RWPE1 (cell line): ENCODE measurements at places on chromosomes 6 and 20.

DNA sequence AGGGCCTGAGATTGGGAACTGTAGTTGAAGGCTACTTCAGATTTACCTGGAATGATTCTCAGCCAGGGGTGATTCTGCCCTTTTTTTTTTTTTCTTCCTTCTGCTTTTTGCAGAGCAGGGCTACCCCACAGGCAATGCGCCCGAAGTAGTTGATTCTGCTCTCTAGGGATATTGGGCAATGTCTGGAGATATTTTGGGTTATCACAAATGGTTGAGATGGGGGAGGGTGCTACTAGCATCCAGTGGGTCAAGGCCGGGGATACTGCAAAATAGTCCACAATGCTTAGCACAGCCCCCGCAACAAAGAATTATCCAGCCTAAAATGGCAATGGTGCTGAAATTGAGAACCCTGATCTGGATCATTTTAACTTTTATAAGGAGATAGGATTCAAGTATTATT is 71.2 kb upstream of the ZMYND8 start:
- DNase-seq = no peak

GRCh38 chr6:6248651-6249050 is 71.8 kb downstream of the F13A1 start:
- no peak for DNase-seq

- no peak for DNase-seq
These were observed 17.9 kb downstream of the CD40 start for GRCh38 chr20:46135856-46136633.

DNA sequence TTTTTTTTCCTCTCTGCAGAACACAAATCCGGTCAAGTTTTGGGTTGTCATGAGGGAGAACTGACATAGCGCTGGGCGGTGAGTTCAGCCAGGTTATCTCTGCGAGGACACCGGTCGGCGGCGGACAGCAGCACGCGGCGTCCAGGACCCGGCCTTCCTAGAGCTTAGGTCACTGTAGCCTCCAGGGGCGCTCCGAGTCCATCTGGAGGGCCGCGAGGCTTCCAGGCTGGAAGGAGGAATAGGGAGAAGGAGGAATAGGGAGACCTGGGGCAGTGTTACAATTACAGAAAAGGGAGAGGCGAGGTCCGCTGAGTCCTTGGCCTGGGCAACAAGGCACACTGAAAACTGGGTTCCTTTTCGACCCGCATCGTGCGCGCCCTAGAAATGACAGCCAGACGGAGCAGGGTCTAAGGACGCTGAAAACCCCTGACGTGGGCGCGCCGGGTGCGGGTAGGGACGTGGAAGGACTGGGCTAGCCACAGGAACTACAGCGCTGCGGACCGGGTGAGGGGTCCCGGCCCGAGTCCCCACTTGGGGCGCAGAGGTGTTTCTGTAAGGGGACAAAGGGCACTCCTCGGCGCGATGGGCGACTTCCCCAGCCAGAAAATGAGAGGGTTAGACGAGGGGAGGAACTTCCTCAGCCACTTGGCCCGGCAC is 536 bp upstream of the FNDC1 start:
- DNase-seq = no peak

DNA sequence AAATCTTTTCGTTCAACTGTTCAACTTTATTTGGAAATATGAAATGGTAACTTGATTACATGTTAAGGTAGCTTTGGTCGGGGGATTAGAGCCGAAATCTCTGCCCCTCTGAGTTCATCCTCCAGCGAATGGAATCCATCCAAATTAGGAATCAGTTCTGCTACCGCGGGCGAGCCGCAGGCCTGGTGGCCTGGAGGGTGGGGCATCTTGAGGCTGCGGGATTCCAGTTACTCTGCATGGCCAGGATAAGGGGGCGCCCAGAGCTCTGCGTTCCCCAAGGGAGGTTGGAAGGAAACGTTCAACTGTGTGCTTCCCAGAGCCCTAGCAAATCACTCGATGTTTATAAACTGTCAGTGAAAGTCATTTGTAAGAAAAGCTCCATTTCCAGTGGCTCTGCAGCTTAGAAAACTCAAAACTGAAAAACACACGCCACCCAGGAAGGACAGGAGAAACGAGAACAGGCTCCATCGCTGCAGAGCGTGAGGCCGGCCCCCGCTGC is 262.2 kb downstream of the TAF4 start:
- DNase-seq = no peak

- DNase-seq = no peak
These were observed 52.2 kb downstream of the MYH7B start for GRCh38 chr20:35007891-35008290.

DNA sequence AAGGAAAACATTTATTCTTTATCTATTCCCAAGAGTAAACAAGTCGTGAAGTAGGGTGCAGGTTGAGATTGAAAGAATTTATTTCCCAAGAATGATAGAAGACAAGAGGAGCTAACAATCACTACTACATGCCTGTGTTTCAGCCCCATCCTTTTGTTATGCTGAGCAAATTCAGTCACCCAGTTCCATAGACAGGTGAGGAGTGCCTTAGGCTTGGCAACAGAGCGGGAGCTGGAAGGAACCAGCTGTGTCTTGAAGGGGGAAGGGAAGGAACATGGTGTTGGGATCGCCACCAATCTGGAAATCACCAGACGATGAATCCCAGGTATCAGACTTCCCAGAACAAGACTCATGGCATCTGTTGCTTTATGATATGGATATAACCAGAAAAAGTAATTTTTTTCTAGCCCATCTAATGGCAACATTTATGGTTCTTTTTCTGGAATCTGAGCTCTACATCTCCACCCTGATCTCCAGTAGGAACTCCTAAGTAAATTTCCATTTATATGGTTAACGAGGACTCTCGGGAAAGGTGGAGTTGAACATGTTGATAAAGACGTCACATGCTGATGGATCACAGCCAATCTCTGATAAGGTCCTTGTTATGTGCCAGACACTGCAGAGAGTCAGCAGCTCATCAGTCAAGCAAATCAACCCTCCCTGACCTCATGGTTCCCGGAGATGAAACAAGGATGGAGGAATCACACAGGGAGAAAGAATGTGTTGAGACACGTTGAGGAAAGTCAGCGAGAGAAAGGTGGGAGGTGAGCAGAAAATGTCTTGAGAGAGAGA is 344.9 kb downstream of the SMOC2 start:
- peak; percentile 7 for DNase-seq

DNA sequence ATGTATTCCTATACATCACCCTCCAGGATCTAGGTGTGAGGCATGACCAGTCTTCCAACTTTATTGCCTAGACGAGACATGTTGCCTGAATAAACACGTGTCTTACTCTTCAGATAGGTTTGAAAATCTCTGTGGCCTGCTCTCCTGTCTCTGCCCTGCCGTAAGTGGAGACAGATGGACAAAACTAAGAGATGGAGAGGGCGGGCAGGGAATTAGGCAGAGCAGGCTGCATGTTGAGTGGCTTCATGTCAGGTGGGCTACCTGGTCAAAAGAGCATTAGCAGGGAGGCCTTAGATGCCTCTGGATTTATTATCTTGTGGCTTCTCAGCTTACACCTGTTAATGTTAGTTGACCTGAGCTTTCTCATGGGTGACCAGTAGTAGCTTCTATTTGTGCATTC is 59.0 kb upstream of the TULP4 start:
- no peak for DNase-seq

DNA sequence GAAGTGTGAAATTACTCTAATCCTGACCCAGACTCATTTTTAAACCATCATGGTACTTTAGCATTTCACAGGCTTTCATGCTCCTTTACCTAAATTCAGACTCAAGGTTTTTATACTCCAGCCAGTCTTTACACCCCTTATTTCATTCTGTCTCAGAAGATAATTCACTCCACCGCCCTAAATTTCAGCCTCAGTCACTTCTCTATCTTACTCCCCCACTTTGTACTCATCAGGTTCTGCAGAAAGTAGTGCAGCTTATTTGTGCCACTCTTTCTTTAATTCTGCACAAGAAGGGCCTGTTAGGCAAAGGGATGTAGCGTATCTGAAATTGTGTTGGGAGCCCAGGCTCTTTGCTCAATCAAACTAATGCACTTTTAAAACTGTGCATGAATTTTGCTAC is 205.5 kb downstream of the ARHGAP18 start:
- no peak for DNase-seq

DNA sequence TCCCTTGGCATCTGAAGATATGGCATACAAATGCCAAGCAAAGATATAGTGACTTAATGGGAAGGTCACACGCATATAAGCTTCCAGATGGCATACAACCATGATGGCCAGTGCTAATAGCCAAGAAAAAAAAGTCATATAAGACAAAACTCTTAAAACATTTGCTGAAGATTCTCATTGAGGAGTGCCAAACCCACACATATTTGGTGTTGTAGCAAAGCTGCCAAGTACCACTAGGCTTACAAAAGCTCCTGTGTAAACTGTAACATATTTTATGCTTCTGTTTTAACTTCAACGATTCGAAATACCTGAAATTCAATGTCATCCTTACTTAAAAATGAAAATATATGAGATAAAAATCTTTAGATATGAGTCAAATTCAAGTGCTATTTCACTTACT is 123.0 kb downstream of the HMGCLL1 start:
- no peak for DNase-seq

GRCh38 chr20:663315-664090 is 10.5 kb upstream of the SRXN1 start:
- DNase-seq = no peak

- no peak for DNase-seq
These were observed 8.8 kb downstream of the GSTA2 start for GRCh38 chr6:52754443-52754842.

GRCh38 chr6:89025633-89026032 is 54.9 kb upstream of the PNRC1 start:
- no peak for DNase-seq

DNA sequence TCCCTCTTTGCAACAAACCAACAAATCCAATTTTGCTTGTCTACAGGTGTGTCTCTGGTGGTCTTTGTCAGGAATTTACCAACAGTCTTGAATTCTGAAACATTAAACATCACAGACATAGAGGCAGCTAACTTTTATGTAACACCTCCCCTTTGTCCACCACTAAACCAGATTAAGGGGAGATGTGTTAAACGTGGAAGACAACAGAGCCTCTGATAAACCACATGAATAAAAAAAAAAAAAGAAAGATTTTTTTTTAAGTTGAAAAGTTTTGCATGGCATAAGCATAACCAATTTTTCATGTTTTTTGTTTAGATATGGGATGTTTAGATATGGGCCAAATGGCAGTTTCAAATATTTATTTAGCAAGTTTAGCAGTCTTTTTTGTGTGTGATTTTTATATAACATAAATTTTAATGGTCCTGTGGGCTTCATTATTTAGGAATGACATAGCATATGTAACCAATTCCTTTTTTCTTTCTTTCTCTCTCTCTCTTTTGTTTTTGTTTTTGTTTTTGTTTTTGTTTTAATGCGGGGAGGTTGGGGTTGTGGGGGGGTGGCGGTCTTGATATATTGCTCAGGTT is 60.7 kb upstream of the BTN3A2 start:
- no peak for DNase-seq

DNA sequence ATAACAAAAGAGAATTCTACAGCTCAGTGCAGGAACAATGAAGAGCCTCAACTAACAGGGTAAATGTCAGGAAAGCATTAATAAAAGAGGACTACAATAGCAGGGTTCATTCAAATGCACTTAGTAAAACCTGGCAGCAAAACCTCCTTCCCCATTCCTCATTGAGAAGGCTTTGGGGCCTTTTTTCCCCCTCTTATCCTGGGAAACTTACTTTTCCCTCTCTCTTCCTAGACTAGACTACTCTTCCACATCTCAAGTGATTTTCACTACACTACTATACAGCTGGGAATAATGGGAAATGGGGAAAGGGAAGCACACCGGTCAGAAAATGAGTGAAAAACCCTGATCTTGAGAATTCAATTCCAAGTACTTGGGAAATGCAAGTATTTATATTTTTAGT is 10.1 kb downstream of the ROMO1 start:
- no peak for DNase-seq

DNA sequence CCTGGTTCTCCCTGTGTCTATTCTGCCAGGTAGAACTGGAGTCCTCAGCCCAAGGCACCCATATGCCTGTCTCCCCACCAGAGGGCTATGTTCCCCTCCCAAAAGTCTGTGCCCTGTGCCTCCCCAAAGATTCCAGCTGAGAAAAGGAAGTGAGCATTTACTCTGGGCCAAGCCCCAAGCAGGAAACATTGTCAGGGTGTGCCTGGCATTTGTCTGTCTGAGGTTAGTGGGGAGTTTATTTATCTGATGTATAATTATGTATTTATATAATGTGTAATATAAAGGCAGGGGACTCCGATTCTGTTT is 5.6 kb downstream of the GDF5 start:
- DNase-seq = no peak

DNA sequence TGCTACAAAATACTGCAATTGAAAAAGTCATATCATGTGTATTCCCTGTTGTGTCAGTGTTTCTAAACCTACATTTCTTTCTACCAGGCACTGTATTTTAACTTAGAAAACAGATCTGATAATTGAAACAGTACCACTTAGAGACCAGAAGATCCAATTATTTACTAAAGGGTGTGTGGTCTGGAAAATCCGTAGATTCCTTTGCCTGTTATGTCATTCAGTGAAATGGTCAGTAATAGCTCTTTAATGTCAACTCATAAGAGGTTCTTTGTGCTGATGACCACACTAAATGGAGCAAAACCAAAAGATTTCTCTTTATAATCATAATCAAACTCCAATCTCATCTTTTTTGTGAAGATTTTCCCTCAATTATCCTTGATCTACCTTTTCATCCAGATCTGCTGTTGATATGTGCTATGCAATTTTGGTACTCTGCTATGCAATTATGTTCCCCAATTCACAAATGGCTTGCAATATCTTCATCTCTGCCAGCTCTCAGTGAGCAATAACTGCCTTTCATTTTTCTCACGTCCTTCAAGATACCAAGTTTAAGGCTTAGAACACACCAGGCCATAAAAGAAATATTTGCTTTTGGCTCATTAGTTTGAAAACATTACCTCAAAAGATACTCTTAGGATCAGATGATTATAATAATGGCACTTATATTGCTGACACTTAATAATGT is 165.5 kb downstream of the MOXD1 start:
- DNase-seq = no peak

DNA sequence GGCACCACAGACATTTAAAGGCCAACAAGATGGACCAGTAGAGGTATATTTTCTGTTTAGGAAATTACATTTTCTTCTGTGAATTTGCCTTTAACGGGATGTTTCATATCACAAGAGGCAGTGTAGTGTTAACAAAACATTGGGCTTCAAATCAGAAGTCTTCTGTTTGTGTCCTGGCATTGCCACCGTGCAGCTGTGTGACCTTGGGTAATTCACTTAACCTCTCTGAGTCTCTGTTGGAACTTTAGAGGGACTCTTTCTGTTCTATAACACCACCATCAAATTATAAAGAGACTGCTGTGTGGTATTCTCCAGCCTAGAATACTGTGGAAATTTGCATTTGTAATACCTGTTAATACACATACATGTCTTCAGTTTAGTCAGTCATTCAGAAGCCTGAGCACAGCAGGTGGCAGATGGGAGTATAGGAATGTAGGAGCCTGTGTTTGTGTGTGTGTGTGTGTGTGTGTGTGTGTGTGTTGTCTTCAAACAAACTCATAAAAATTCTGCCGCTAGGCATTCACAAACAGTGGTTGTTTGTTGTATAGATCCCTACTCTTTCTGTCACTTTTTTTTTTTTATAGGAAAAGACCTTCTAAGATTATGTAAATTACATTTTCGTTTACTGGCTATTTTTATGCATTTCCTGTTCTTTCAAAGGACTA is 22.6 kb downstream of the UST start:
- DNase-seq = no peak

GRCh38 chr6:89386917-89387491 is 25.1 kb downstream of the RRAGD start:
- no peak for DNase-seq

- DNase-seq = no peak
These were observed 36.1 kb upstream of the NAA20 start for GRCh38 chr20:19981031-19981451.
